ENCODE measurements at places on chromosomes 13 and 19.

- DNase-seq, result no peak
These were observed 3.2 kb upstream of the MYCBP2 start for GRCh38 chr13:77329911-77330584.

DNA sequence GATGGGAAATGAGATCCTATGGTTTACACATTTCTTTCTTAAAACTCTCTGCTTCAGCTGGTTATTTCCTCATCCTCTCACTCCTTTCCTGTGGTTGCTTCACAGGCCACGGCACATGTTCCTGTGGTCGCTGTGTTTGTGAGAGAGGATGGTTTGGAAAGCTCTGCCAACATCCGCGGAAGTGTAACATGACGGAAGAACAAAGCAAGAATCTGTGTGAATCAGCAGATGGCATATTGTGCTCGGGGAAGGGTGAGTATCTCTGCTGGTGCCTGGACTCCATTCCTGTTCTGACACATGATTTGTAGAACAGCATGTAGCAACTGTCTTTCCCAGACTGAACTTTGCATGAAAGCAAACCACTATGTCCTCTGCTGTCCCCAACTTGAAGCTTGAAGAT lies 254.2 kb downstream of the ITGBL1 start:
- no peak for DNase-seq

DNA sequence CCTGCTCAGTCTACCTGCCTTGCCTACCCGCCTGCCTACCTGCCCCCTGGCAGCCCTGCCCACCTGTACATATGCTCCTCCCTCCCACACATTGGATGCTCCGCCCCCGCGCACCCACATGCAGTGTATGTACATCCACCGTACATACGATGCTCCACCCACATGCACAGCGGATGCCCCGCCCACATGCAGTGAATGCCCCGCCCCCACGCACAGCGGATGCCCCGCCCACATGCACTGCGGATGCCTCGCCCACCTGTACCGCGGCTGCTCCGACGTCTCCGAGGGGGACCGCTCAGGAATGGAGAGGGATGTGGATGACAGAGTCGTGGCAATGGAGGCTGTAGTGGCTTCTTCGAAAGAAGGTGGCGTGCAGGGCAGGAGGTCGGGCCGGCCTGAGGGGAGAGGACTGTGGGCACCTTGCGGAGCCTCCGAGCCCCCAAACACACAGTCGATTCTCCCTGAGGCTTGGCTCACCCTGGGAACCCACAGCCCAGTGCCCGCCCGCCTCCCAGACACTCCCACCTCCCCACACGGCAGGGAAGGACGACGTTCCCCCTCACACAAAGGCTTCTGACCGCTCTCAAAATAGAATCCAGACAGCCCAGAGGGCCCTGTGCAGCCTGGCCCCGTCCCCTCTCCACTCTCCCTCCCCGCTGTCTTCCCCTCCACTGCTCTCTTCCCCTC lies 16.5 kb upstream of the CACTIN start:
- DNase-seq, result no peak

GRCh38 chr19:1610579-1610978 lies 5.3 kb upstream of the UQCR11 start:
- no peak for DNase-seq

GRCh38 chr13:19769854-19770253 lies 12.9 kb downstream of the PSPC1 start:
- no peak for DNase-seq

DNA sequence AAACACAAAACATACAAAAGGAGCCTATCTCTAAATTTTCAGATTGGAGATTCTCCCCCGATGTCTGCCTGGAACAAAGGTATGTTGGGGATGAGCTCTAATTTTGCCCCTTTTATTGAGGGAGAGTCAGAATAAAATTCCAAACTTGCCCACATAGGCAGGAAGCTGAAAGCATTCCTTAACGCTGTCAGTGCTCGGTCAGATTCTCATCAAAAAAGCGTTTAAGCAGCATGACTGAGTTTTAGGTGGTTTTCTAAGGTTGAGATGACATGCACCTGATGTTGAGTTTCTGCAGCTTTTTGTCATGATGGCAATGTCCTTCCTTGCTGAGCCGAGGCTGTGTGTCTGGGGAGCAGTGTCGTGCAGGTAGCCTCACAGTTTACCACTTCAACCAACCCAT lies 48.4 kb upstream of the MEDAG start:
- no peak for DNase-seq

- no peak for DNase-seq
These were observed 33.8 kb upstream of the SACS start for GRCh38 chr13:23467048-23467931.

- DNase-seq, result peak; percentile 72
These were observed 1.7 kb downstream of the COL4A2 start for GRCh38 chr13:110308656-110309359.

GRCh38 chr13:113990321-113990837 lies 16.5 kb upstream of the C13orf46 start:
- DNase-seq, result no peak

DNA sequence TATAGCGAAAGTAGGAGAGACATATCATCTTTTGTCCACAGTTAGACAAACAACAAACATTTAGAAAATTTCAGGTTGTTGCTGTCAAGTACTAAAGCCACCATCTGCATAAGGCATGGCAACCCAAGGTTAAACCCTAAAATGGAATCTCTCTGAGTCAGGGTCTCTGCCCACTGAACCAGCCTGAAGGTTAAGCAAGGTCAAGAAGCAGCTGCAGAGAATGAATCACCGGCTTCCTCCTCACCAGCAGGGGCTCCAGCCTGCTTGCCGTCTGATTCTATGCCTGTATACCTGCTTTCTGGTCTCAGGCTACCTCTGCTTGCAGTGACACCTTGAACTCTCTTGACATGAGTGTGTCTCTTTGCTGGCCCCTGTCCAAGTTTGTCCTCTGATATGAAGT lies 726.2 kb upstream of the SGCG start:
- DNase-seq, result no peak

DNA sequence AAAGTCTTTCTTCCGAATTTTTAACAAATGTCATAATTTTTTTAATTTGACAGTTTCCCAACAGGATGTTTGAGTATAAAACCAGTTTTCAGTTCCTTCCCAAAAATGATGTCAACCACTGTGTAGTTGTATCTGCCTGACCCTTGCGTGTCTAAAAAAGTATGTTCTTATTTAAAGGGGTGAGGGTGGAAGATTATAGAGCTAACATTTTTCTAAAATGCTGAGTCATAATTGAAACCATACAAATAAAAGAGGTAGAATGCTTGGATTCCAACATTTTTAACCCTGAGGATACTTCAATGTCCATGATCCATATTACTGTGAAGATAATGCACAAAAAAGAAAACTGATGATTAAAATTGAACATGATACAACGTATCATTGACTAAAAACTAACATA lies 1388.8 kb downstream of the UQCRFS1 start:
- no peak for DNase-seq

DNA sequence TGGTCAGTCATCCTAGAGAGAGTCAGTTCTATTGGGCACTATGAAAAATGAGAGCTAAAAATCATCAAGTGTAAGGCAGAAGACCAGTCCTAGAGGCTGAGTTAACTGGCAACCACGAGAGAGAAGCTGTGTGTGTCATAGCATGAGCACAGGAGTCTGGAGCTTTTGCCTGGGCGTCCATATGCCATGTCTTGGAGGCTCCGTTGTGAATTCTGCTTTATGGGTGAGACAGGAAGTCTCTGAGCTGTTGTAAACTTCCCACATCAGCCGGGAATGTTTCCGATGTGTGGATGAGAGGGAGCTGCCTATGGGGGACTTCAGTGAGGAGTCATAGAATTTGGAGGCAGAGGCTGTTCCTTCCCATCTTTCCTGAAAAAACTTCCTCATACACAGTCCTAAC lies 120.0 kb downstream of the ITGBL1 start:
- no peak for DNase-seq

- DNase-seq, result no peak
These were observed 51.8 kb downstream of the TSSK6 start for GRCh38 chr19:19463348-19464117.

DNA sequence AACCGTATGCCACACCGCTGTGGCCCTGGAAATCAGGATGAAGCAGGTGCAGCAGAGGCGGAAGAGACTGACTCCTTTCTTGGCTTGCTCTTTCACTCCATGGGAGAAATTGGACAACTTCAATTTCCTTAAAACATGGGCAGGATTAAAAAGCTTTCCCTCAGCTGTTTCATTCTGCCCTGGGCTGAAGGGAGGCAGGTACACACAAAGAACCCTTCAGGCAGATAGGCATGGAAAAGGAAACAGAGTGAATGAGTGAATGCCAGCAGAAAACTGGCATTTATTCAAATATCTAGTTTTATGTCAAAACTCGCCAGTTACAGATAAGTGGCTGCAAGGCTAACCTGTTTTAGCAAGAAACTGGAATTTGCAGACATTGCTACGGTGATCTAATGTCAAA lies 71.0 kb upstream of the SLC15A1 start:
- DNase-seq, result no peak

- DNase-seq, result no peak
These were observed 67.0 kb downstream of the FREM2 start for GRCh38 chr13:38753878-38754277.

DNA sequence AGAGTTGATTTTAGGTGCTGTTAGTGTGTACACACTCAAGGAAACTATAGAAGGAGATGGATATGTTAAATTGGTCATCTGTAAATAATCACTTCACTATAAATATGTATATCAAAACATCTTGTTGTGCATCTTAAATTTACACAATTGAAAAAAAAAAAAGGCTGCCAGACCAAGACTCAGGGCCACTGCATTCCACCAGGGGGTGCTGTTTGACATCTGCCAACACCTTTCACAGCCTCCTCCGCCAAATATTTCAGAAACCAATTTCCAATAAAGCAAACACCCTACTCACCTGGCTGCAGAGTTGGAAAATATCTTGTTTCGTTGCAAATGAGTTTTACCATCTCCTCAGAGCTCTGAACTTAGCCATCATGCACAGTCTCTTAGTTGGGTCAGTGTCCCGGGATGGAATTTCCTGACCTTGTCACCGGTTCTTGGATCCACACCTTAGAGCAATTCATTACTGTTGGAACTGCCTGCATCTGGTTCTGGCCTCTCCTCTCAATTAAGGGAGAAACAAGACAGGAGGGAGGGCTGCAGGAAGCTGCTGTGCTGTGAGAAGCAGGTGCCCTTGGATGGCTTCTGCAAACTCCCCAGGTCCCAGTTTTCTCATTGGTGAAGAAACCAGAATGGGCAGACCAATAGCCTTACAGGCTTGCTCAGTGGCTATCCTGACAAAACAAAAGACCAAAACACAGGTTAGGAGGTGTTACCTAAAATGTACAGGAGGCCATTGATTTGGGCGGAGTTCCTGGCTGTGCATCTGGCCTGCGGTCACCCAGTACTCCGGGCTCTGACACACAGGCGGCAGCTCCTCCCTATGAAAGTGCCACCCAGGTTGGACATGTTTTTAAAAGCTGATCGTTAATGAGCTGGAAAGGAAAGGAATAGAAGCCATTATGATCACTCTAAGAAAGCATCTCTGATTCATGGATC lies 746.6 kb downstream of the UQCRFS1 start:
- peak; percentile 55 for DNase-seq

DNA sequence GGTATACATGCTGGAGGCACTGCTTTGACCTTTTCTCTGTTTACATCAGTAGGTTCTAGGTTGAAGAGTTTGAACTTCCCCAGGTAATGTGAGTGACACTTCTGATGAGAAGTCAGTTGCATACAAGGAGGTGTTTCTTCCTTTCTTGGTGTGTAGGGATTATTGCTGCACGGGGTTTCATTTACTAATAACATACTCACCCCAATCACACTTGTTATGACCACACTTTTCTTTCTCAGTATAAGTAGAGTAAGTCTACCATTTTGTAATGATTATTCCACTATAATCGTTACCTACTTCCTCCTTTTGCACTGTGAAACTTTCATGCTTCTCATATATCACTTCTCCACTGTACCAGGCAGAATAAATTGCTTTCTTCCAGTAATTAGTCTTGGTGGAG lies 138.0 kb downstream of the TNFSF13B start:
- no peak for DNase-seq

DNA sequence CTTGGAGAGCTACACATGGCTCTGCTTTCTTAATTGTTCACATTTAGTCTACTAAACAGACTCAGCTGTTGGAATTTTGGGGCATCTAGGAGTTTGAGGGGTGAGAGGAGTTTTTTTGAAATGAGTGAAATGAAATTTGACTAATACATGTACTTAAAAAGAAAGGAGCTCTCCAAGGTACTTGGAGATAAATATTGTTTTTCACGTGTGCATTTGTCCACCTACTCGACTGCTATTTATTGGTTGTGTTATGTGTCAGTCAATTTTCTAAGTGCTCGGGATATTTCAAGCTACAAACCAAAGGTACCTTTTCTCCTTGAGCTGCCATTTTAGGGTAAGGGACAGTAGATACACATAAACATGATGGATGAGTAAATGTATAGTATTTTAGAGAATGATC lies 697.0 kb downstream of the LIG4 start:
- DNase-seq, result no peak

DNA sequence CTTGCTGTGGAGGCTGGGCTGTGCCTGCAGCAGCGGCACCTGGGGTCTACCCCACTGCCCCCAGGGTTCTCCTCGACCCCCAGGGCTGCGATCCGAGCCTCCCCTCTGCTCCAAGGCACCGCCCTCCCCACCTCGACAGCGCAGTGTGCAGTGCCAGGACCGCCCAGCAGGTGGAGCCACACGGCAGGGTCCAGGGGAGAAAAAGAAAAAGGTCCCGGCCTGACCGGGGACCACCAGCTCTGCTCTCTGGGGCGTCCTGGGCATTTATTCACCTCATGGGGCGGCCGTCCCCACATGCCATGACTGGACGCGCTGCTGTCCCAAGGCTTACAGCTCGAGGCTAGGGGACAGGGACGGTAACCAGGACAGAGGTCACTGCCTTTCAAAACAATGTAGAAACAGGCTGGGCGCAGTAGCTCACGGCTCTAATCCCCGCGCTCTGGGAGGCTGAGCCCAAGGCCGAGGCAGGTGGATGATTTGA lies 10.6 kb downstream of the REXO1 start:
- DNase-seq, result no peak

DNA sequence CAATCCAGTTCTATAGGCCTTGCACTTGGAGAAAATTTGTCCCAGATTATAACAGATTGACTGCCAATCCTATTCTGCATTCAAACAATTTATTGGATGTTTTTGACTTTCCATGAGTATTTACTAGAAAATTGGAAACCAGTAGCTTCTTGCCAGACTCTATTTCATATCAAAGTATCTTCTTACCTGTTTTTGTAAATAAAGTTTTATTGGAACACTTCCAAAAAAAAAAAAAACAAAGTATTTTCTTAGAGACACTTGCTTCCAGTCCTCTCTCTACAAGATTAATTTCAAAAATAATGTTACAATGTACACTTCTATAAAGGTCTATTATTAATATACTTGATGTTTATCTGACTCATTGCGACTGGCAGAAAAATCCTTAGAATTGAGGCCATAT lies 209.2 kb upstream of the PCDH9 start:
- DNase-seq, result no peak

- peak; percentile 12 for DNase-seq
These were observed 256.1 kb downstream of the DACH1 start for GRCh38 chr13:71610876-71611275.

GRCh38 chr19:28010656-28011055 lies 1202.3 kb downstream of the UQCRFS1 start:
- no peak for DNase-seq
